ENCODE measurements at places on chromosomes 4 and X.

- no peak for DNase-seq
Observed at GRCh38 chr4:25536564-25537320, 118.9 kb upstream of the SLC34A2 start.

DNA sequence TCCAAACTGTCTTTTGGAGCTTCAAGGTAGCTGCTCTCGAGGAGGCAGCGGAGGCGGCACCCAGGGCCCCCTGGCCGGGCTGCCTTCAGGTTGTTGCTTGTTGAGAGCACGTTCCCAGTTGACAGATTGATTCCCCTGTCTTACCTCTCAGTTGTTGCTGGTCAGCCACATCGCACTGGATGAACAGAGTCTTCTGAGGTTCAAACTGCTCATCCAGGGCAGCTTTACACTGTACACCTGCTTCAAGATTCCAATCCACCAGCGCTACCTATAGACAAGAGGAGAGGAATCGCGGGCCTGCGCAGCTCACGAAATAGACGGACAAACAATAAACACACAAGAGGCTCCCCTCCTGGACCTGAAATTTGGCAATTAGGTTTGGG lies 497 bp downstream of the HPGD start:
- no peak for DNase-seq

GRCh38 chr4:36363024-36363423 lies 81.6 kb downstream of the DTHD1 start:
- DNase-seq, result no peak

DNA sequence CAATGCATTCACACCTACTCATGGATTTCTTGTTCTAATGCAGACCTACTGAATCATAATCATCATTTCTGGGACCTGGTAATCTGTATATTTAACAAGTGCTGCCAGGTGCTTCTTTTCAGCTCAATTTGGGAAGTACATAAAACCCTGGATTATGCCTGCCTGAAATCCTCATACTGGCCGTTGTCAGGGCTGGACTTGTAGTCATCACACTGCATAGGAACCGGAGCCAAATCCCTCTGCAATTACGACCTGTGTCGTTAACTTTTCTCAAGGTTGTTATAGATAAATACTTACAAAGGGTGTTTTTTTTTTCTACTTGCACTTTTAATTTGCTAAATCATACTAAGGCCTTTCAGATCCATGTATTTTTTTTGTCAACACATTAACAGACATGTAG lies 294.9 kb upstream of the PRPS2 start:
- DNase-seq, result no peak

GRCh38 chr4:132333724-132334047 lies 815.4 kb upstream of the PCDH10 start:
- no peak for DNase-seq

All from AG20443 (cell line).